ENCODE measurements at places on chromosomes 13 and 19.

GRCh38 chr19:51681286-51681941, 11.7 kb upstream of the SPACA6 start:
- DNase-seq: no peak

DNA sequence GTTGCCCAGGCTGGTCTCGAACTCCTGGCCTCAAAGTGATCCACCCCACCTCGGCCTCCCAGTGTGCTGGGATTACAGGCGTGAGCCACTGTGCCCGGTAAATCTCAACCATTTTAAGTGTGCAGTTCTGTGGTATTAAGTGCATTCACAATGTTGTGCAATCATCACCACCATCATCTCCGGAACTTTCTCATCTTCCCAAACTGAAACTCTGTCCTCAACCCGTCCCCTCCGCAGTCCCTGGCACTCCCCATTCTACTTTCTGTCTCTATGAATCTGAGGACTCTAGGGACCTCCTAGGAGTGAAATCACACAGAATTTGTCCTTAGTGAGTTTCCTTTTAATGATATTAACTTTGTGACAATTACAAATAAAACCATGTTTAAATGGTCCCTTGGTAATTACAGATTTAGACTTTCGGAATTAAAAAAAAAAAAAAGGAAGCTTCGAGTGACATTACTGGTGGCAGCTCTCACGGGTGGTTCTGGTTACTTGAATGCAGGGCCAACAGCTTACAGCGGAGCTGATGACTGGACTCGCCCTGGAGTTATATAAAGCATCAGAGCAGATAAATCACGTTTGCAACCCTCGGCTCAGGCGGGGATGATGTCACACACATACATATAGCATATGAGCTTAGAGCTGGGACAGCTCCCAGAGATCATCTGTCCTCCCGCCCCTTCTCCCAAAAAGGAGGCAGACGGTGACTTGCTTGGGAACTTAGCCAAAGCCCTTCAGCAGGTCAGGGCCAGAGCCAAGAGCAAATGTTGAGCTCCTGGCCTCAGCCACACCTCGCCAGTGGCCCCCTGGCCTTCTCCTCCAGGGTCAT, 89.8 kb downstream of the ZNF557 start:
- DNase-seq: peak; percentile 48

DNA sequence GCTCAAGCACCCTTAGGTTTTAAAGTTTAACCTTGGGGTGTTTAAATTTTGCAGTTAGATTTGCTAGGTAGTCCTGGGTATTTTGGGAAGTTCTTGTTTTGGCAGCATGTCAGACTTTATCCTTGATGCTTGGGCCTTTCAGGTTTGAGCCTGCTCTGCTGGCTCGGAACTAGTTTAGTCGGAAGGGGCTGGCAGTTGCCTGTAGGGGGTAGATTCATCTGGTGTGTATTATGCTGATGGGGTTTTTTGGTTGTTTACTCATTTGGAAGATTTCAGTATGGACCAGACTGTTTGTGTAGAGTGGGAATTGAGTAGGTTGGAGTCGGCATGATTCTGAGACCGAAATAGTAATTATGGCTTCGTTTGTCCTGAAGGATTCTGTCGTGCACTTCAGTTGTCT, 15.1 kb downstream of the ILF3 start:
- DNase-seq: no peak

GRCh38 chr19:51342631-51343569, 961 bp upstream of the VSIG10L start:
- no peak for DNase-seq

DNA sequence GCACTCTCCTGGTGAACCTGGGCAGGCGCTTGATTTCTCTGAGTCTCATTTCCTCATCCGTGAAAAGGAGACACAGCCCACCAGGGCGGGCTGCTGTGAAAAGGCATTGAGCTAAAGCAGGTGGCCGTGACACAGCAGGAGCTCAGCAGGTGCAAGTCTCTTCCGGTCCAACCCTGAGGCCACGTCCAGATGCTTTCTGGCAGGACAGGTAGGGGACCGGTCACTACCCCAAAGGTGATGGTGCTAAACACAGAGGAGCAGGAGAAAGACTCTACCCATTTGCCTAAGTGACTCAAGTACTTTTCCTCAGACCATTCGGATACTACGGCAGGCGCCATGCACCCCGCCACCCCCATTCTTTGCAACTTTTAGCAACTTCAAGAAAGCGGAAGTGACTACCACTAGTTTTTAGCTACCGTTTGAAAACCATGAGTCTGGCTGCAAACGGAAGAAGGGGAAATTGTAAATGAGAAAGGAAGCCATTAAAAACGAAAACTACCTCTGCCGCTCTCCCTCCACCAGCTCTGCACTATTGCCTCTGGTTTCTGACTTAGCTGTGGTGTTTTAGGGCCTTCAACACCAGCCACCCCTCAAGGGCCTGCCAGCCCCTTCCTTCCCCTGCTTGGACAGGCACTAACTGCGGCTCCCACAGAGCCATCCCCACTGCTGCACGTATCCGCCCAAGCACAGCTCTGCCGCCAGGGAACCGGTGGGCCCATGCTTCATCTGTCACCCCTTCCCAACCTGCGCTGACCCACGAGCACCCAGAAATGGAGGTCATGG, 4.8 kb downstream of the PPP6R1 start:
- DNase-seq: peak; percentile 53

All from erythroblast (primary cell).